Endothelial cell (in vitro differentiated cells): ENCODE measurements at places on chromosomes 5 and 9. TPM values are rescaled to one million over a fixed set of nuclear protein-coding genes. Genes with fewer than 3 reads are reported as not detected.

Gene IFNA13
- total RNA-seq: not detected

- no peak for DNase-seq
These were observed 28.5 kb downstream of the GSN start for GRCh38 chr9:121296213-121297127.

- DNase-seq: no peak
These were observed 277.7 kb downstream of the MSX2 start for GRCh38 chr5:175001876-175002645.

Gene RHOBTB3
- total RNA-seq: 22.8 TPM

DNA sequence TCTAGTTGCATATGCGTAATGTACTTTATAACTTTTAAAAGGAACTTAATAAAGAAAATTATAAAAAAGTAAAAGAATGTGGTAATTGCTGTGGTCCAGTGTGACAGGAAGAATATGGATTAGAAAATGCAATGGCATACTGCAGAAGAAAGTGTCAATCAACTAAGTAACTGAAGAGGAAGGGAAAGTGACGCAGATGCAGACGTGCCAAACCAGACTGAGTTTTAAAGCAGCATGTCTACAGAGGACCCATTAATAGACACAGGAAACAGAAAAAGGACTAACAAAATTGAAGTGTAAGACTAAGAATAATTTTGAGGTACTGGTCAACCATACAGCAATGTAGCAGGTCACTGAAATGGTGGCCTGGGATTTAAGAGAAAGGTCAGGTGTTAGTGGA, 73.3 kb downstream of the DPYSL3 start:
- no peak for DNase-seq

Gene PCDHGB4
- 13.2 TPM for total RNA-seq

GRCh38 chr5:40378396-40379177, 301.1 kb upstream of the PTGER4 start:
- no peak for DNase-seq

- DNase-seq: no peak
These were observed 250.1 kb upstream of the TRPC7 start for GRCh38 chr5:136615251-136616119.

Gene HK3
- 0.51 TPM for total RNA-seq

DNA sequence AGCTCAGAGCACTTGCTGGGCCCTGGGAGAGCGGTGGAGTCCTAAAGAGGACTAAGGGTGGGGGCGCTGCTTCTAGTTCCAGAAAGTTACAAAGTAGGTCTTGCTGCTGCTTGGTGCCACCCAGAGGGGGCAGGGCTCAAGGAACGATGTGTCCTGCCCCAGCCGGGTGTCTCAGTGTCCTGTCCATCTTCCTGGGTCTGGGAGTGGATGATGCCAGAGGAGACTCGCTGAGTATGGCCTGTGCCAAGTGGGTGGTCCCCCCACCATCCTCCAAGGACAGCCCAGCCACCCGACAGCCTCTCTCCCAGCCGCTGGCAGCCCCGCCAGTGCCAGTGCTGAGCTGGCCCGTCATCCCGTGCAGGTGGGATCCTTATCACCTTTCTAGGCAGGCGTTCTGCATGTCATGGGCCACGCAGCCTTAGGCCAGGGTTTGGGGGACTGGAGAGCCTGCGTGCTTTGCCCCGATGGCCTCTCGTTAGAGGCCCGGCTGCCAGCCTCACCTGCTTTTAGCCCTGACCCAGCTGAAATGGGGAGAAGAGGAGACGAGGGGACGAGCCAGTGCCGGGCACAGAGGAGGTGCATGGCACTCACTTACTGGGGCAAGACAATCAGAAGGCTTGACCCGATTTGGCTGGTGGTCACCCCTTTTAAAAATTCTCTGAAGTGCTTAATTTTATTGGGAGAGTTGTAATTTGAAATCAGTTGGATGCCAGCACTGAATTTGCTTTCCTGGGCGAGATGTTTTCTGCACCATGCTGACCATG, 5.6 kb downstream of the WNK2 start:
- DNase-seq: no peak

Gene HAVCR2
- total RNA-seq: 0.15 TPM

Gene DMGDH
- 0.36 TPM for total RNA-seq

- DNase-seq: no peak
These were observed 184.5 kb downstream of the FBN2 start for GRCh38 chr5:128353441-128354107.

Gene FBXL7
- total RNA-seq: 63.8 TPM

Gene THBS4
- total RNA-seq: 3.0 TPM

- DNase-seq: no peak
These were observed 130.7 kb upstream of the GAS1 start for GRCh38 chr9:87077986-87078385.

DNA sequence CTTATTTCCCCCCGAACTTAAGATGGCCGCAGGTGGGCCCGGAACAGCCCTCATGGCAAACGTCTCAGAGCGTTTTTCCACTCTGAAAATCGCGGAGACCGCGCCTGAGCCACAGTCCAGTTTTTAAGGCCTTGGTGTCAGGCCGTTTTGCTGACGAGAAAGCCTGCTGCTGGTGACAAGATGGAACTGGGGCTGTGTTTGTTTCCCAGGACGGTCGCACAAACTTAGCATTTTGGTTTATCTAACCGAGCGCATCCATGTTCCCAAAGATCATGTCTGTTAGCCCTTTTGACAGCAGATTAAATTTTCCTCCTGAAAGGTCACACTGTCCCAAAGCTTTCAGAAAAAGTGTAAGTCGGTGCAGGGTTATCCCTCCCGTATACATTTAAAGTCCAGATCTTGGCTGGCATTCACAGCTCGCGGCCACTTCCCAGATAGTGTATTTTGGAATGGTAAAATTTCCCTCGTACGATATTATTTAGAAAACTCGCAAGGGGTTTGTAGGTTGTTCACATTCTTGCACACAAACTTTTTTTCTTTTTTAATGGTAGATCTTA, 812 bp downstream of the SREK1 start:
- DNase-seq: no peak

Gene HINT2
- 43.3 TPM for total RNA-seq

GRCh38 chr5:90881626-90882150, 323.1 kb downstream of the ADGRV1 start:
- DNase-seq: no peak

Gene HRH2
- total RNA-seq: 0.41 TPM

GRCh38 chr5:168925160-168925559, 346.0 kb upstream of the PANK3 start:
- no peak for DNase-seq

- no peak for DNase-seq
These were observed 352.6 kb upstream of the PANK3 start for GRCh38 chr5:168931638-168932345.

Gene ARHGEF39
- 1.4 TPM for total RNA-seq

DNA sequence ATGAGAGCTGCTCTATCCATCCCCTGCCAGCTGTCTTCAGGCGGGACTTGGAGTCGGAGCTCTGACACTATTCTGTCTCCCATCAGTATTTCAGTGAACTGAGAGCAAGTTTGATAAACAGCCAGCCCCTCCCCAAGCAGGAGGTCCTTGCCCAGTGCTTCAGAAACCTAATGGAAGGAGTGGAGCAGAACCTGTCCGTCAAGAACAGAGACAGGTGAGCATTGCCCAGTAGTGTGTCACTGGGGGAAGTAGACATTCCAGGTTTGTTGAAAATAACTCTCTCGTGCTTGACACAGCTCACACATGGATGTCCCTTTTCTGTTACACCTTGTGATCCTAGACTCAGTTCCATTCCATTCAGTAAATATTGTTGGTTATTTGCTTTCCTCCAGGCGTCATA, 13.2 kb upstream of the TLX3 start:
- DNase-seq: no peak

Gene MYMK
- not detected for total RNA-seq

Gene GPR107
- total RNA-seq: 63.5 TPM

DNA sequence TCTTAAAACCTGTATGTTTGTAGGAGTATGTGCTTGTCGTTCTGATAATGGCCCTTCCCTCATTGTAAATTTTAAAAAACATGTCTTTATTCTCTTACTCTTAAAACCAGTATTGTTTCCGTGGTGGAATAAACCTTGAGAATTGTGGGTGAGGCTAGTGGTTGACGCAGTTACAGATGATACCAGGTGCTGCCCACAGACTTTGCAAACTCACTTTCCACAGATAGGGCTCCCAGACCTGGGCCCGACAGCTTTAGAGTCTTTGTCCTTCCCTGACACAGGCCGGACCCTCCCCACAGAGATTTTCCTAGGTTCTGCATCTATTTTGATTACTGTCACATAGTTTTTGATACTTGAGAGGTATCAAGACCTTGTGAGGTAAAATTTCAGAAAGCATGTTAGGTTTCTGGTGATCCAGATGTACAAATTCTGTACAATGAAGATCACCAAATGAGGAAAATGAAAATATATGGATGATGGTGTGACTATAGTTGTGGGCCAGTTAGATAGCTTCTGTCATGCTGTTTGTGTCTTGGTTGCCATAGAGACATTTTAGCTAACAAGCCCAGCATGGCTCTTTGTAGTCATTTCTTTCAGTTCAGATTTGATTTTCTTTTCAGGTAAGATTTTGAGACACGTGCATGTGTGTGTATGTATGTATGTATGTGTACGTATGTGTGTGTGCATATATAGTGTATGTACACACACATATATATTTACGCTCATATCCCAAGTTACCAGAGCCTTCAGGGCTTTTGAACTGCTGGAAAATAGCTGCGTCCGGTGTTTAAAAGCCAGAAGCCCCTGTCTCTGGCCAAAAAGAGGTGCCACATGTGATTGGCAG, 33.8 kb downstream of the DMRT1 start:
- no peak for DNase-seq

Gene ZNG1C
- total RNA-seq: 15.2 TPM

GRCh38 chr5:134130239-134130945, 15.9 kb downstream of the TCF7 start:
- no peak for DNase-seq

DNA sequence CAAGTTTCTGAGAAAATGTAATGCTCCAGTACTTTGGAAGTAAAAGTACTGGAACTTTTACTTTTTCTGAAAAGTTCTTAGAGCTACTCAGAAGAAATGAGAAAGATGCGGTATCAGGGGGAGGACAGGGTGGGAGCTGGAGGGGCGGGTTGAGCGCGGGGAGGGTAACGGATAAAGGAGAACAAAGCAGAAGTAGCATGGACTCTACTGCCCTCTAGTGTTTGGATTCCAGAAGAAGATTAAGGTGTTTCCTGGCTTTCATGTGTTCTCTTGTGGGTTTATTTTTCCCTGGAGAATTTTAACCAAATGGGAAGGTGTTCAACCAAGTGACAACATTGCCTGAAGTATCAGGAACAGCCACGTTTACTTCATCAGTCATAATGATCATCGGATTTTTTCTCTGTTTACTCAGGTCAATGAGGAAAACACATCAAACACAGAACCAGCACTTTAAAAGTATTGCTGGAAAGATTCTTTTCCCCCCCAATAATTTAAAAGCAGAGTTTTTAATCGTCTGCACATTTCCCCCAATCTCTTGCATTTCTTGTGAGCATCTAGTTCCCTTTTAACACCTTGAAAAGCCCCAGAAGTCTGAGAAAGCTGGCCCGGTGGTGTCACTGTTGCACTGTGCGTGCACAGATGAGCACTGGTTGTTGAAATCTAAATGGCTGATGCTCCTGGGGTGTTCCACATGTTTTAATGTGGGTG, 190.6 kb downstream of the MPDZ start:
- DNase-seq: peak; percentile 27

DNA sequence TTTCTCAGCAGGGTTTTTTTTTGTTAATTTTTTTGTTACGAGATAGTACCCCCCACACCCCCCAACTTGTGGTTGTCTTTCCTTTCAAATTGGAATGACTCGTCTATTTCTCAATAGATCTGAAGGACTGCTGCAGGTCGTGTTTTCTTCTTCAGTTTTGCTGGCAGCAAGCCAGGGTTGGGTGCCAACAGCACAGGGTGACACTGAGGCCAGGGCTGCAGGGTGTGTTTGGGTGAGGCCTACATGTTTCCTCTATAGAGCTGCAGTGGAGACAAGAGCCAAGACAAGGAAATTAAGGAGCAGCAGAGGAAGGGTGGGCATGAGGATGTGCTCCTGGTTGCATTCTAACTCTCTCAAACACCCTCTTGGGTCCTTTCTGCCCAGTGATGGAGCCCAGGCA, 52.2 kb downstream of the NXNL2 start:
- no peak for DNase-seq

Gene SMC2
- total RNA-seq: 19.7 TPM

DNA sequence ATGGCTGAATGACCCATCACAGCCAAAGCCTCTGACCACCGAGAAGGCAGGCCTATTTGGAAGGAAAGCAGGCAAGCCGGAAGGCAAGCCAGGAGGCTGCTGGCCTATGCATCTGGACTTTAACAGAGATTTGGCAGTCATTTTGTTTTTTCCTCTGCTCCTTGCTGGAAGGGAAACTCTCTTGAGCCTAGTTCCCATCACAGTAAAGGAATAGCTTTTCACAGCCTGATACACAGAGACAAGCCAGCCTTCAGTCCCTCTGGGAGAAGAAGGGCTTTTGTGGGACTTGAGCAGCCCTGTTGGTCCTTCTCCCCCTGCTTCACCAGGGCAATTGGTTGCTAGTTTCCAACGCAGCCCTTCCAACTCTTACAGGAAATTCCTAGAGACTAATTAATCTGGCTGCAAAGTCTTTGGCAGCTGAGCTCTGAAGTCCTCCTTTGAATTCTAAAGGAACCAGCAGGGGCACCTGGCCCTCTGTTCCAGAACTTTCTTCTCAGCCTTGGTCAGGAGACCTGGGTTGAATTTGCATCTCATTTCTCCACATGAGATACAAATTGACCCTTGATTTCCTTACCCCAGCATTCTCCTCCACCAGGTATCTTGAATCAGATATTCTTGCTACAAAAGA, 157.3 kb upstream of the EPB41L4A start:
- no peak for DNase-seq

DNA sequence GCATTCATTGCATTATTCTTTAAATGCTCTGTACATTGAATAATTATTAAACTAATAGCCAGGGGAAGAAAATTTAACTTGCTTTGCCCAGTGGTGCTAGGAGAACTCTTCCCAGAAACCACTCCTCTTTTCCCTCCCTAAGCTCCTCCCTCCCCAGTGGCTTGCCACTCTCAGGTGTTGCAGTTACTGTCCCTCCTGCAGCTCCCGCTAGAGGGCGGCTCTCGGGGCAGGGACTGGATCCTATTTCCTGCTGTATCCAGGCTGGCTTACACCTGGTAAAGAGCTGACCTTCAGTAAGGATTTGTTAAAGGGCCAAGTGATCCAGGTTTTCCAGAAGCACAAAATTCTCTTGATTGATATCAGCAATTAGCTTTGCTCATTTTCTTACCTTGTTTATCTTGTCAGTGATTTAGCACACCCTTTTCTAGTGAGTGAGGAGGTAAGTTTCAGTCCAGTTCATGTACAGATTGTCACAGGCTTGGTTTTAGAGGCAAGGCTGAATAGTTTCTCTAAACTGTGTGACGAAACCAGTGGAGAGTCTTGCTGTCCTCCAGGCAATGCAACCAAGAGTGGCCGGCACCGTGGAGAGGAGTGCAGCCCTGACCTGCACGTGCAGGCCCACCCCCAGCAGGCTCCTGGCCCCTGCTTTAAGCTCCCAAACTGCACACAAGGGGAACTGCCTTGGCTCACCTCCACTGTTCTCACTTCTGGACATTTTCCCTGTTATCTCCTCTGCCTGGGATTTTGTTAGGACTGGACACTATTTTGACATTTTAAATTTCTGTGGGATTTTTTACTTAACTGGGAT, 423.8 kb downstream of the SPOCK1 start:
- peak; percentile 75 for DNase-seq

Gene SPINK4
- total RNA-seq: not detected
